ENCODE measurements at places on chromosomes 11 and 22.

DNA sequence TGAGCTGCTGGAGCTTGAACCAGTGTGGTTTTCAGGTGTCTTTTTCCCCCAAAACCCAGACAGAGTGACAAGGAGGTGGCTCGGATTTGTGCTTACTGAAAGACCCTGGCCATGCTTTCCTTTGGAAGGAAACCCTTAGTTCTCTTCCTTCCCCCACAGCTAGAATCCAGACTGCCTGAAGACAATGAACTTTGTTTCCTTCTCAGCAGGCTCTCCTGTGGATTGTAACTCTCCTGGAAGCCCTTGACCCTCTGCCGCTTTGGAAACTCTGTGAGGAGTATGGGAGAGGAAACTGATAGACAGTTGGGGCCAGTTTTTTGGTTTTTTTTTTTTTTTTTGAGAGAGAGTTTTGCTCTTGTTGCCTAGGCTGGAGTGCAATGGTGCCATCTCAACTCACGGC is 62.1 kb upstream of the SESN3 start:
- no peak for DNase-seq

DNA sequence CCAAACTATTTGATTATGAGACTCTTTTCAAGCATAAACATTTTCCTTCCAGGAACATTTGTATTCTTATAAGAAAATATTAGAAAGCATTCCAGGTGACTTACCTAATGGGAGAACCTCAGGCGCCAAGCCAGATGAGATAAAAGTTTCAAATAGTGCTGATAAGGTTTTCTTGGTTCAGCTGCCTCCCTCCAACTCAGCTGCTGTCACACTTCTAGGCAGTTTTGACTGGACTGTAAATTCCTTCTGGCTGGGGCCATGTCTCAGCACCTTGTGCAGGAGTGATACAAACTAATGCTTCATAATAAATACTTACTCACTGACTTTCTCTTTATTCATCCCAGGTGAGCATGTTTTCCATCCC is 131.1 kb downstream of the MED15 start:
- DNase-seq: no peak

DNA sequence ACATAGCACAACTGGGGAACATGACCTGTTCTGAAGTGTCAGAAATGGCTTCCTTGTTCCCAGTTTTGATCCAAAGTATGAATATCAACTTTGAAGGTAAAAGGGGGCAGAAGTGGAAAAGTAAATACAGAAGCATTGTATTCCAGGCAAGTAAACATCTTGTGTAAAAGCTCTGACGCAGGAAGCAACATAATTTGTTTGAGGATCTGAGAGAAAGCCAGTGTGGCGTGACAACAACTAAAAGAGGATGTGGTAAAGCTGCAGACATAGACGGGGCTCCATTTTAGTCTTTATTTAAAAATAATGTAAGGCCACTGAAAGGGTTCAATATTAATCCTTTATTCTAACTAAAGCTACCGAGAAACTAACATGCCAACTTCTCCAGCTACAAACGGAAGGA is 310.2 kb downstream of the DLG2 start:
- no peak for DNase-seq

GRCh38 chr11:12784987-12785386 is 110.8 kb downstream of the TEAD1 start:
- DNase-seq: peak; percentile 8

- DNase-seq: peak; percentile 62
These were observed 124.3 kb upstream of the TTC12 start for GRCh38 chr11:113189909-113190667.

GRCh38 chr11:64298966-64299846 is 952 bp upstream of the CATSPERZ start:
- no peak for DNase-seq

GRCh38 chr11:33542921-33543320 is 157.7 kb downstream of the C11orf91 start:
- no peak for DNase-seq

GRCh38 chr11:17960091-17960490 is 52.8 kb downstream of the SERGEF start:
- no peak for DNase-seq

DNA sequence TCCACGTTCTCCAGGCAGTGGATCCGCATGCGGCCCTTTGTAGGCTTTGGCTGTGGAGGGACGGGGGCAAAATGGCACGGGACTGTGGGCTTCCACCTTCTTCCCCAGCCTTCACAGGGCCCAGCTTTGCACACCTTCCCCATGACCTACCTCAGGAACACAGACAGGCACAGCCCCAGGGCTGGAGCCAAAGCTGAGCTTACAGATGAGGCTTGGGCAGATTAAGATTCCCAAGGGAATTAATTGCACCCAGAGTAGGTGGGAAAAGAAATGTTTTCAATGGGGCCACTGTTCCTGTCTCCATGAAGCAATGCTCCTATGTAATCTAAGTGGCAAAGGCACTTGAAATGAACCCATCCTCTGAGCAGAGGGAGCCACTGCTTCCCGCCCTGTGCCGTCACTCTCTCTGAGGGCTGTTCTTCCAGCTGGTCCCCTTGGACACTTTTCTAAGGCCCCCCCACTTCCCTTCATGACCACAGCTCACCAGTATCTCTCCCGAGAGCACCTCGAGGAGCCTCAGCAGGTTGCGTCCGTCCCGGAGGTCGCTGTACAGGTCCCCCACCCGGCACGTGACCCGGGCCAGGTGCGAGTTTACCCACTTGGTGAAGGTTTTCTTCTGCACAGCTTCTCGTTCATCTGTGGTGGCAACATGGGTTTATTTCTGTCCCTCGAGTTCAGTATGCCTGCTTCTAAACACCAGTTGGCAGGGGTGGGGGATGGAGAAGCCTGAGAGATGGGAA is 13.5 kb downstream of the SPTBN2 start:
- DNase-seq: no peak

DNA sequence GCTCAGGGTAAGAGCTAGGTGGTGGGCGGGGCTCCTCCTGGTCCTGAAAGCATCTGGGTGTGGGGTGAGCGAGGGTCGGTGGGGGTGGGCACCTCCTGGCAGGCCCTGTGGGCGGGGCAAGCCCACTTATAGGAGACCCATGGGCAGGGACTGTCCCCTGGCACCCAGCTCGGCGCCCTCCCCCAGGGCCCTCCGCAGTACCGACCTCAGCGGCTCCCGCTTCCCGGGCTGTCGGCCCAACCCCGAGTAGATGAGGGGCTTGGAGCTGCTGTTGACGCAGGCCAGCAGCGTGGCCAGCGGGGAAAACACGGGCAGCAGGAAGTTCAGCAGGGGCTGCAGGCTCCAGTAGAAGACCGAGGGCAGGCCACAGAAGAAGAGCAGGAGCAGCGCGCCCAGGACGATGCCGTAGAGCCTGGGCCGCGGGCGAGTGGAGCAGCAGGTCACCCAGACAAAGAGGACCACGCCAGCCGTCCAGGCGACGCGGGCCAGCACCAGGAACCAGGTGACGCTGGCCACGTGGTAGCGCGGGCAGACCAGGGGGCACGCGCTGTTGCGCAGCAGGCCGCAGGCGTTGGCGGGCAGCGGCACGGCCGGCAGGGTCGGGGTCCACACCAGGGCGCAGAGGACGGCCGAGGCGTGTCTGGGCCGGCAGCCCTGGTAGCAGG is 663 bp downstream of the MRGPRG start:
- DNase-seq: no peak

DNA sequence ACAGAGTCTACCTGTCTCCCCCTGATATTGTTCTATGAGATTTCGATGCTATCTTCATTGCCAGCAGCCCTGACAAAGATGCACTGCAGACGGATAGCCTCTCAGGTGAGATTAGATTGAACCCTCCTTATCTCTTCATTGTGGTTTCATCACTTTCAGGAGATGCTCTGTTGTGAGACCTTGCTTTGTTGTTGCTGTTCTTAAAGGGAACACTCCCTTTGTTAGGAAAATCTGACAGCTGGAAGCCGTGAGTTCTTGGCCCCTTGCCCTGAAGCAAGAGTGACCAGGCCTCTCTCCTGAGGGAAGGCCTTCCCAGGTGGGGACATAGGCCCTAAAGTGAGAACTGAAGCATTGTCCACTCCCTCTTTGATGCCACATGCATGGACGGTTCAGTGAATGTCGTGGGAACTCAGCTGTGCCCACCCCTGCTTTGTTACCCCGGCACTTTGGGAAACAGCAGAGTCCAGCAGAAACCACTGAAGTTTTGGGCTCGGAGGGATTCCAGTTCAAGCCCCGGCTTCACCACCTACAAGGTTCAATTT is 976.1 kb downstream of the TBC1D22A start:
- DNase-seq: no peak

GRCh38 chr11:131675121-131675888 is 304.9 kb downstream of the NTM start:
- no peak for DNase-seq

Data from DMS 273 treated with DMSO at 0.1 percent for 48 hours (cell line).